ENCODE measurements at places on chromosomes 7 and 10.

- DNase-seq, result no peak
Measured at GRCh38 chr7:94907026-94907810, at the start of gene PPP1R9A. TSS of gene PPP1R9A (plus strand) at chr7:94907594. CDS start at chr7:94910114, 2,520 bp downstream.

DNA sequence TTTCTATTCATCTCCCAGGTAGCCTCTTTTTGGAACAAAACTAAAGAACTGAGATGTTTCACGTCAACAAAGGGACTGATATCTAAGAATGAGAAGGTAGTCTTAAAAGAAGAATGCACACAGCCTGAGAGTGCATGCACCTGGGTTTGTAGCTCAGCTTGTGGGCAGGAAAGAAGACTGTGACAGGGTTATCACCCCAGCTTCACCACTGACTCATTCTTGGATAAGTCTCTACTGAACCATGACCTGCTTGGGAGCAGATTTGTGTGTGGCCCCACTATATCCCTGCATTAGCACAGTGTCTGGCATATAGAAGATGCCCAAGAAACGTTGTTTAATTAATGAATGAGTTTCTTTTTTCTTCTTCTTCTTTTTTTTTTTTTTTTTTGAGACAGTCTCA, 187.5 kb downstream of the GPAM start:
- DNase-seq, result no peak

GRCh38 chr7:22864855-22865601, 42.4 kb upstream of the TOMM7 start:
- DNase-seq, result no peak

GRCh38 chr7:83930262-83930661, 264.3 kb downstream of the SEMA3A start:
- DNase-seq, result no peak

Data from fibroblast of upper back skin (primary cell).